ENCODE measurements at places on chromosomes 7 and 10. TPM values are rescaled to one million over a fixed set of nuclear protein-coding genes. Genes with fewer than 3 reads are reported as not detected.

Gene PDE6C
- not detected for total RNA-seq

Gene SLC26A3
- total RNA-seq, result 10.3 TPM

Gene RSU1
- 149 TPM for total RNA-seq

Gene SGPL1
- total RNA-seq, result 28.1 TPM
